Nucleus accumbens (tissue), 56 donors: ENCODE measurements at places on chromosomes 6 and 20.

DNA sequence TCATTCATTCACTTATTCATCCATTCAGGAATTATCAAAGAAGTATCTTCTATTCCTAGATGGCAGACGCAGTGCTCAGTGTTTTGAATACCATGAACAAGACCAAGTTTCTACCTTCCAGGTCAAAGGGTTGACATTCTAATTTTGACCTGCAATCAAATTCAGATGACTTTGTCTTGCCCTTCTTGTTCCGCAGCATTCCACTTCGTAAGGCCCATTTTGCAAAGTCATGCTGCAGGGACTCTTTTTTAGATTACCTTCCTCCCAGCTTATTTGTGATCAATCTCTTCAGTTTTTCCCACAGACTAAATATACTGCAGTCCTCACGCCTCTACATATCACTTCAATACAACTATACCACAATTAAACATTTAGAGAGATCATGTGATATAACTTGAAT lies 7.1 kb upstream of the TAAR1 start:
- DNase-seq: no peak

DNA sequence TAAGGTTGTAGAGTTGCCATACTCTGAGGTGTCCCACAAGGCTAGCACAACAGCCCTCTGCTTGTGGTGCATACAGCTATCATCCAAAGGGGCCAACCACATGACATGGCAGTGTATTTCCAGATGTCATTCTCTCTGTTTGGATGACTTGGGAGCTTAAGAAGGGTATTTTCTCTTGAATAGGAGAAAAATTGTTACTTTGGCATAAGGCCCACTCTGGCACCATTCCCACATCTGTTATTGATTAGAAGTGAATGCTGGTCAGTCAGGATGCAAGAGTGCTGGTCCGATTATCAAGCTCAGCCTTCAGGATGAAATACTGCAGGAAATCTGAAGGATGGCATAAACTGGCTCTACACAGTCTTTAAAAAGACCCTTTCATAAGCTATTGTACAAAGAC lies 83.6 kb upstream of the C20orf144 start:
- no peak for DNase-seq

GRCh38 chr20:21981597-21982344 lies 276.3 kb downstream of the PAX1 start:
- DNase-seq: no peak

GRCh38 chr6:130466748-130467061 lies 100.9 kb downstream of the TMEM200A start:
- DNase-seq: no peak

DNA sequence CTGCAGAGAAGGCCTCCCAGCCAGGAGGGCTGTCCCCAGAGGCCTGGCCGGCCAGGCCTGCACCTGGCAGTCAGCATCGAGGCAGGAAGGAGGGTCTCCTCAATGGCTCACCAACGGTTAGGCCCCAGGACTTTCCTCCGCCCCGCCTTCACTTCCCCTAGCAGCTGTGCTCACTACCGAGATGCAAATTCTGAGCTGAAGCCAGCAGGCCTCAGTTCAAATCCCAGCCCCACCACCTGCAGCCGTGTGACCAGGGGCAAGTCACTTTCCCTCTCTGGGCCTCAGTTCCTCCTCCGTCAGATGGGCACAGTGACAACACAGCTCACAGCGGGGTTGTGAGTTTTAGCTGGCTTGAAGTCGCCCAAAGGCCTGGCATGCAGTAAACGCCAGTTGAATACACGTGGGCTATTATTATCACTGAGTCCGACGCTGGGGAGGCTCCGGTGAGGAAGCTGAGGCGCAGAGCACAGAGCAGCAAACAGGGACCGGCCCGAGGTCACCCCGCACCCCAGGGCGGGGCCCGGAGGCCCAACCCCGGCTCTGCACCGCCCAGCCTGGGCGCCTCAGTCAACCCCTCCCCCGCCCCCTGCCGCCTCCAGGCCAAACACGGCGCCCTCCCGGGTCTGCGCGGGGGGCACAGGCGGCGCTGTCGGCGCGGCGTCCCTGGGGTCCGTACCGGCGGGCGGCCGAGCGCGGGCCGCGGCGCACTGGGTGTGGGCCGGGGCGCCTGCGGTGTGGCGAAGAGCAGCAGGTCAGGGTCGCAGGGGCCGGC lies 671 bp downstream of the E2F1 start:
- no peak for DNase-seq

GRCh38 chr20:25077610-25078169 lies 4.3 kb downstream of the VSX1 start:
- no peak for DNase-seq

- no peak for DNase-seq
These were observed 85.8 kb downstream of the DLL1 start for GRCh38 chr6:170205126-170205525.

DNA sequence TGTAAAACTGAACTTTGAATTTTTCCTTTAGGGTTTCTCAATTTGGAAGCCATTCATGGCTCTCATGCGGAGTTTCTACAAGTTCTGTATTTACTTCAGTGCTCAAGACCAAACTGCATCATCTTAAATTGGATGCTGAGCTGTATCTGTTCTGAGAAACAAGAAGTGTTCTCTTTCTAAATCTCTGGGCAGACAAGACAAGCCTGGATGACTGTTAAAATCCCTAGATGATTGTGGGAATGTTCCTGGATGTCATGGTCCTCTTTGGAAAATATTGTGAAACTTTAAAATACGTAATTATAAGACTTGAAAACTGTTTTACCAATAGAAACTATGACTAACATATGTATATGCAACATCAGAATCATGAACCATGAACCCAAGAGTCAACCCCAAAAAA lies 6.2 kb upstream of the GCM1 start:
- no peak for DNase-seq

GRCh38 chr6:157381631-157382621 lies 936 bp downstream of the ZDHHC14 start:
- no peak for DNase-seq

GRCh38 chr6:89413006-89413400 lies 930 bp upstream of the RRAGD start:
- no peak for DNase-seq

DNA sequence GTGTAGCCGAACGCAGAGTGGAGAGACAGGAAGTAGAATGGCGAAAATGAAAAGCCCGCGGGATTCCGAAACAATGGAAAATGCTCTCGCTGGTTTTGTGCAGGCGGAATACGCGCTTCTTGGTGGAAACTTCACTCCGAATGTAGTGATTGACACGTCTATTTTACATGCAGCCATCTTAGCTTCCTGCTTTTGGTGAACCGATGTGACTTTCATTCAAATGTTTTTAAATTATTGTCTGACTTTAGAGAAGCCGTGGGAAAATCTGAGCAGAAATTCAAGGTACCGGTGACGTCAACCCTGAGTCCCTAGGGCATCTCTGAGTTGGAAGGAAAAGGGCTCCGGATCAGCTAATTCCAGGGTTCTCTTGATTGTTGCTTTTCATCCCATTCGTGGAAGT lies 11.4 kb downstream of the GPX5 start:
- no peak for DNase-seq

DNA sequence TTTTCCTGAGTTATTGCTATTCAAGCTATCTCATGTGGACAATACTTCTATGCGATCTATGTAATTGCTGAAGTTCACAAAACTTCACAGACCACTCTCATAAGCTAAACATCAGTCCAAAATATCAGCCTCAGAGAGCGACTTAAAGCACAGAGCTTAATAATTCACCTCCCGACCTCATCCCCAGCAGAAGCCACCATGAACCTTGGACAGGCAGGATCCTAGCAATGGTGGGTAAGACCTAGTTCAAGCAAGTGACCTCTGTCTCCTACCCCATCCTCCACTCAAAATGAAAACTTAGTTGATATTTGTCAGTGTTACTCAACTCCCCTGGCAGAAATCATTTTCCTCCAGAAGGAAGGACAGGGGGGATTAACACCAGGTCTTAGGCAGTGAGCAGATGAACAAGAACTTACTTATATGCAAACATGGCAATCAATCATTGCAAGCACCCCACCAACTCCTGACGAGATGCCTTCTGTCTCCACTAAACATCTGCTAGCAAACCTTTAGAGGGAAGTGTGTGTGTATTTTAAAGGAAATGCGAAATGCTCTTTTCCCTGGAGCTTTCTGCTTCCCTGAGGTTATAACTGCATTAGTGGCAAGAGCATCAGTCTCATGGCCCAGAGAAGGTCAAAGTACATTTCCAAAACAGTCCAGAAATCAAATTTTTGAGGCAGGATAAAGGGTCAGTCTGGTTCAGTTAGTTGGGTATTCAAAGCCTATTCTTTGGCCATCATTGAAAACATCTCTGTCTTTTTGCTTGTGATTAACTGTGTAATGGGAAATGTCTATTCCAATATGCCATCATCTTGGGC lies 90.0 kb downstream of the SLC22A23 start:
- DNase-seq: no peak

GRCh38 chr6:11609324-11610071 lies 71.9 kb downstream of the TMEM170B start:
- no peak for DNase-seq

DNA sequence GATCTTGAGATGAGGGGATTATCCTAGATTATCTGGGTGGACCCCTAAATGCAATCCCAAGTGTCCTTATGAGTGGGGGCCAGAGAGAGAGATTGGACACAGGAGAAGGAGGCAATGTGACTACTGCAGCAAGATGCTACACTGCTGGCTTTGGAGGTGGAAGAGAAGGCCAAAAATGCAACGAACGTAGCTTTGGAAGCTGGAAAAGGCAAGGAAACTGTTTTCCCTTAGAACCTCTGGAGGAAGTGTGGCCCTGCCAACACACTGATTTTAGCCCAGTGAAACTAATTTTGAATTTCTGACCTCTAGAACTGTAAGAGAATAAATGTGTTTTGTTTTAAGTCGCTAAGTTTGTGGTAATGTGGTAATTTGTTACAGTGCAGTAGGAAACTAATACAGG lies 15.7 kb downstream of the PPARD start:
- no peak for DNase-seq

DNA sequence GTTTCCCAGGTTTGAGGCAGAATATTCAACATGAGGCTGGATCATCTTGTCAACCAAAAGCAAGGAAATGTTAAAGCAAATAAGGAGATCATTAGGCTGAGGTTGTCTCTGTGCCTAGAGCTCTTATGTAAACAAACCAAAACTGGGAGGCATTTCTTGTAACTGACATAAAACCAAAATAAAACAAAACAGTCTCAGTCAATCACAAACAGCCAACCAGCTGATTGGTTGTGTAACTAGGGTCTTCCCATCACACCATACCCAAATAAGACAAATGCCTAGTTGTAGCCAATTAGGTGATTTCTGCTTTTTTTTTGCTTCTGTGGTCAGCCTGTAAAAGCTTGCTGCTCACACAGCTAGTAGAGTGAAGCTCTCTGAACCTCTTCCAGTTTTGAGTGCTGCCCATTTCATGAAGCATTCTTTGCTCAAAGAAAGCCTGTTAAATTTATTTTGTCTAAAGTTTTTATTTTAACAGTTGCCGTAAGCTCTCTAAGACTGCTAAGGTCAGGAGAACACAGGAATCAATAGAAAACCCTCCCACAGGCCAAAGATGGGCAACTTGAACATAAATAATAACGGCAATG lies 8.9 kb upstream of the FITM2 start:
- no peak for DNase-seq

DNA sequence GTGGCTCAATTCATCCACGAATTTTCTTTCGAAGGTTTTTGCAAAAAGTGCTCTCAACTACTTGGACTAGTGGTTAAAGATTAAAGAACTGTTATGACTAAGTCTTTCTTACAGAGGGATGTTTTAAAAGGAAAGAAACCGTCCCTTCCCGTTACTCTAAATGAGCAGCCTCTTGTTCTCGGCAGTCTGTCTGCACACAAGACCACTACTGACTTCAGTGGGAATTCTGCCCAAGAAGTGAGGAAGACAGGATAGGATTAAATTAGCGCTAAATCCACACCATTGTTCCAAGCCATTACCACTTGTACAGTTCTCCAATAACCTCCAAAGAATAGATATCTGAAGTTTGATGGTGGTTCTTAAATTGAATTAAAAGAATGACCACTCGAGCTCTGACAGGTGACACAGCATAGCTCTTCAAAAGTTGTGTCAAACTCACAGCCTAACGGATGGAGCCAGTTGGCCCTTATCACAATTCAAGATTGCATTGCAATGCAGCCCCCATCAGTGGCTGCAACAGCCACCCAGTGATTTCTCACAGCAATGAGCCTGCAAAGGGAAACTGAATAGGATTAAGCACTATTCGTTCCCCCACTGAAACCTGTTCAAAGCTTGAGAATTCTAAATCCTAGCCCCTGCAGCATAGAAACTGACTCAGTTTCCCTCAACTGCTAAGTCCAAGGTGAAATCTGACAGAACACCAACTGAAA lies 1.8 kb downstream of the EPB41L2 start:
- DNase-seq: no peak

- DNase-seq: no peak
These were observed 1.9 kb upstream of the FUCA2 start for GRCh38 chr6:143513410-143513809.

DNA sequence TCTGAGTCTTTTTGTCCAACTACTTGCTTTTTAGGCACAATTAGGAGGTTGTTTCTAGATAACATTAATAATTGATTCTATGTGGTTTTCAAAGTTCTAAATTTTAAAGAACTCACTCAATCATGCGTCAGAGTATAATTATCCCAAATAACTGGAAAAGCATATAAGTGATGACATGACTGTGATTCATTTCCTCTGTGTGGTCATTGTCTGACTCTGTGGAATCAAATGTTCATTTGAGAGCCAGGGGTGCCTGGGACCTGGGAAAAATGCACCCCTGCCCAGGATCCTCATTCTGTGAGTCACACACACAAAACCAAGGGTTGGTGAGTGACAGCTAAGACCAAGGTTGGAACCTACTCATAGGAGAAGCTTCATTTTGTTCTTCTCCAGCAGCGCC lies 127.1 kb upstream of the MLIP start:
- DNase-seq: no peak

DNA sequence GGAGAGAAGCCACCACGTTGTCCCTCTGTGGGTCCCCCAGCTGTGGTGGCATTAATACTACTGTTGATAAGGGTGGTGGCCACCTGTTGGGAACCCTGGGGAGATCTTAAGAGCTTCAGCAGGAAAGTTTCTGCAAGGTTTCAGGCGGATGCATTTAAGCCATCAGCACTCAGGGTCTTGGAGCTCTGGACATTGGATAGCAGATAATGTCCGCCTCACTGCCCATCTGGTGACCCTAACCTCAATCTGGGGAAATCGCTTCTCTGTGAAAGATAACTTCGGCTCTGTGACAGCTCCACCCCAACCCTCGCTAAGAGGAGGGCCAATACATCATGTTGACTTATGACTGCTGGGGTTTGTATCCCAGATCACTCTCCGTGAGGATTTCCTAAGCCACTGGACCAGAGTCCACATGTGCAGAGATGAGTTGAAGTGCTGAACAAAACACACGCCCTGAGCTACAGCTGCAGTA lies 92.9 kb downstream of the FOXC1 start:
- DNase-seq: no peak

DNA sequence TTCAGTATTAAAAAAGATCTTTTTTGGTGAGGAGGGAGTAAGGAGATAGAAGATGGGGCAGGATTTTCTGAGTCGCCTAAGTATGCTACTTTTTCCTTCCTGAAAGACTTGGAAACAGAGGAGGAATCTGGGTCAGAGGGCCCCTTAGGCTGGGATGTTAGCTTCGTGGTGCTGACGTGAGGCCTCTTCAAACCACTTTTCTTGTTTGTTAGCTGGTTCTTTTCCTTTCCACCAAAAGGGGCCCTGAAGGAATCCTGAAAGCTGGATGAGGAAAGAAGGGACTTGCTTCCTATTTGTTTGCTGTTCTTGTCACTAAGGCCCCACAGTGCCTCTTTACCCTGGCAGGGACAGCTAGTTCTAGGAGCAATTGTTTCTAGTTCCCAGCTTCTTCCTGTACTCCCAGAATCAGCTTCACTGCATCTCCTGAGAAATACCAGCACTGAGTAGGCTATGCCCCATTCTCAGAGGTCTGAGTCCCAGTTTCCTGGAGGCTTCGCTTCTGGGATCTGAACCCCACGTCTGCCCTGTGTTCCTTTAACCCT lies 2.2 kb upstream of the IL20RA start:
- no peak for DNase-seq
